ENCODE measurements at places on chromosomes 2 and 18.

DNA sequence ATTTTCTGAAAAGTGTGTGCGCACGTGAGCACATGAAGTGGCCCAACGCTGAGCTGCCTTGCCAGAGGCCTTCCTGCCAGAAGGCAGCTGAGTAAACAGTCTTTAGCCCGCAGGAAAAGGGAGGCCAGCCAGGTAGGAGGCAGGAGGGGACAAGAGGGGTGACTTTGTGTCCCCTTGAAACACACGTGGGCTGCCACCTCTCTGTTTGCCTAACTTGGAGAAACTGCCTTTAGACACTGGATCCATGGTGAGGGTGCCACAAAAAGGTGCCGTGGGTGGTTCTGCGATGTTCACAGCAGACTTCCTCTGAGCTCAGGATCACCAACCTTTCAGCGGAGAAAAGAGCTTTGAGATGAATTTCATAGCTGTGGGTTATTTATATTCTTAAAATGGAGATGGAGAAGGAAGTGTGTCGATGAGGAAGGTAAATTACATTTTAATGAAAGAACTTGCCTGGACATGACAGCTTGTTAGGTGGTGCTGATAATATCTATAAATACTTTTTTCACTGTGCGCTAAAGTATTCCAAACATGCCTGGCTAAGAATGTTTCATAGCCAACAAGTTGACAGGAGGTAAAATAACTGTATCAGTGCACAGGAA is 36.6 kb upstream of the ASB1 start:
- no peak for DNase-seq

GRCh38 chr2:62014102-62014501 is 108.6 kb downstream of the COMMD1 start:
- DNase-seq, result no peak

DNA sequence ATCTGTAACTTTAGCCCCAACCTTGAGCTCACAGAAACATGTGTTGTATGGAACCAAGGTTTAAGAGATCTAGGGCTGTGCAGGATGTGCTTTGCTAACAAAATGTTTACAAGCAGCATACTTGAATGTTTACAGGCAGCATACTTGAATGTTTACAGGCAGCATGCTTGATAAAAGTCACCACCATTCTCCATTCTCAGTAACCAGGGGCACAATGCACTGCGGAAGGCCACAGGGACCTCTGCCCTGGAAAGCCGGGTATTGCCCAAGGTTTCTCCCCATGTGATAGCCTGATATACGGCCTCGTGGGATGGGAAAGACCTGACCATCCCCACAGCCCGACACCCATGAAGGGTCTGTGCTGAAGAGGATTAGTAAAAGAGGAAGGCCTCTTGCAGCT is 52.4 kb downstream of the LONRF2 start:
- no peak for DNase-seq

DNA sequence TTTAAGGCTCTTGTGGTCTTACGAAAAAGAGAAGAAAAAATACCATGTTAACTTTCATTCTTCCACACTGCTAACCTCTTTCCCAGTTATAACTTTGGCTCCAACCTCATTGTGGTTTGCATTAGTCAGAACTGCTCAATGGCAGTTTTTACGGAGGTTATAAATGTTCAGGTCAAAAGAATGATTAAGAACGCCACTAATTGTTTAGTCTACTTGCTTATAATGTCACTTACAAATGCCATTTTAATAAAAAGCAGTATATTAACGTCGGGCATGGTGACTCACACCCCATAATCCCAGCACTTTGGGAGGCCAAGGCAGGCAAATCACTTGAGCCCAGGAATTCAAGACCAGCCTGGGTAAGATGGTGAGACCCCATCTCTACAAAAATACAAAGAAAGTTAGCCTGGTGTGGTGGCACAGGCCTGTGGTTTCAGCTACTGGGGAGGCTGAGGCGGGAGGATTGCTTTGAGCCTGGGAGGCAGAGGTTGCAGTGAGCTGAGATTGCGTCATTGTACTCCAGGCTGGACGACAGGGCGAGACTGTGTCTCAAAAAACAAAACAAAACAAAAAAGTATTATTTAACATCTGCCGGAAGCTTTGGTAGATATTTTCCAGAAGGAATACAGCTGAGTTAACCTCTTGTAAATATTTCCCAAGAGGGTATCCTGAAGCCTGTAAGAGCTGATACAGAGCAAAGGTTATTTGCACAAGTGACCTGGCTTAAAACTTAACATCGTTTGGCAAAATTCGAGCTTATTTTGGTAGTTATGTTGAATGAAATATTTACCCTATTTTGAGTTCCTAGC is 5.1 kb downstream of the AGPS start:
- DNase-seq, result no peak

DNA sequence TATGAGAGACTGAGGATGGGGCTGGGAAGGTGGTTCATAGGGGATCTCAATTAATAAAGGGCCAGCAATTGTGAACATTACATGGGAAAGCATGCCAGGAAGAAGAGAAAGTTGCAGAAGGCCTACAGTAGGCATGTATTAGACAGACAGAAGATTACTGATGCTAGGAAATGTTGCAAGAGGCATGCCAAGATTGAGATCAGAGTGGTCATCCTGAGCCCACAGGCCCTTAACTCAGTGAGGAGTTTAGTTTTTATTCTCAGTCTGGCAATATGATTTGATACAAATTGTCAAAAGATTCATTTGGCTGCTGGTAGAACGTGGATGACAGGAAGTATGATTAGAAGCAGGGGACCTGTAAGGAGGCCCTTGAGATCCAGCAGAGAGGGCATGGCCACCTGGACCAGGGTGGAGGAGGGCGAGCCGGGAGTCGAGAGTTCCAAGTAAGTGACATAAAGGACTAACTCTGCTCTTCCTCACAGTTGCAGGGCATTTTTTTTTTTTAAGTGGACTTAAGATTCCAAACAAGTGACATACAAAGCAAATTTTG is 54.9 kb downstream of the EPHA4 start:
- no peak for DNase-seq

DNA sequence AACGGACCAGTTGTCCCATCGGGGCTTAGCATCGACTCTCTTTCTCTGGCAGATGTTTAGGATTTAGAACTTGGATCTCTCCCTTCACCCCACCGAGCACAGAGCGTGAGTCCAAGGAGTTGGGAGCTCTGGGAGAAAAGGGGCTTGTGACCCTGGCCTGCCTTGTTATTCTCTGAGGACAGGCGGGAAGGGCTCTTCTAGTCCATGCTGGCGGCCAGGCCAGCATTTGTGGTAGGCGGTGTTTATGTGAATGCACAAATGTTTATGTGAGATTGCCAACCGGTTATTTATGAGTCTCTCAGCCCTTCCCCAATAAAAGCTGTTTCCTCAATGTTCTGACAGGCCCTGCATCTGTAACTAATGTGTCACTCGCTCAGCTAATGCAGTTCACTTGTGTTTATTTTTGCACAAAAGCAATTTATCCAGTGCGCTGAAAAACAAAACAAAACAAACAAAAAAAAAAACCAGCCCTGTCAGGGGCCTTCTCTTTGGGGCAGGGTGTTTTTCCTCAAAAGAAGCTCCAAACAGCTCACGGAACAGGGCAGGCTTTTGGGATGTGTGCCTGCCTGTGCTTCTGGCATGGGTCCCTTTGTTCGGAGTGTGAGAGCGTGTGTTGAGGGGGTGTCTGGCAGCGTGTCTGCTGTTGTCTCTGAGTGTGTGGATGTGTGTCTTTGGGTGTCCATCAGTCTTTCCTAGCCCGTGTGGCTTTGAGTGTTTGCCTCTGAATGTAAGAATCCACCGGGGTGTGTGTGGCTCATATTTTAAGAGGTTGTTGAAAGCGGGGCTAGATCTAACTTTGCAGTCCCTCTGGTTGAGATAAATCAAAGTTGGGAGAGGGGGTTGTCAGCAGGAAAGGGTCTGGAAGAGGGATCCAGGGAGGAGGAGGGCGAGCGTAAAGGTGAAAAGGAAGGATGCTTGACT is 52.8 kb upstream of the HAAO start:
- DNase-seq, result no peak

GRCh38 chr2:123912171-123912570 is 112.9 kb upstream of the CNTNAP5 start:
- no peak for DNase-seq

DNA sequence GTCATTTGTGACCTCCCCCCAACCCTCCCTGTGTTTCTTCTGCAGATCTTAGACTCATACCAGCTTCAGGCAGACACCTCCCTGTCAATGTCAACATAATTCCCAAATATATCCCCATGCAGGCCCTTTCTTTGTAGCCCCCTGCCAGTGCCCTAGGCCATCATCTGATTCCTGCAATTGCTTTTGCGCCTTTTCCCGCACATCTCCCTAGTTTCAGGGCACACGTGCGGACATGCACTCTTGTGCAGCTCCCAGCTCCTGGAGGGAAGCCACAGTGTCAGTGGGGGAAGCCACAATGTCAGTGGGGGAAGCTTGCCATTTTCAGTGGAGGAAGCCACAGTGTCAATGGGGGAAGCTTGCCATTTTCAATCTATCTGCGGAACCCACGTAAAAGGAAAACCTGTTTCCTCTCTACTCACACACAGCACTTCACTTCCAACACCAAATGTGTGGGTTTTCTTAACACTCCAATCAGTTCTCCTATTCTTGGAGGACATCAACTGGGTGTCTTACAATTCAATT is 256.4 kb downstream of the ACKR3 start:
- DNase-seq, result no peak

DNA sequence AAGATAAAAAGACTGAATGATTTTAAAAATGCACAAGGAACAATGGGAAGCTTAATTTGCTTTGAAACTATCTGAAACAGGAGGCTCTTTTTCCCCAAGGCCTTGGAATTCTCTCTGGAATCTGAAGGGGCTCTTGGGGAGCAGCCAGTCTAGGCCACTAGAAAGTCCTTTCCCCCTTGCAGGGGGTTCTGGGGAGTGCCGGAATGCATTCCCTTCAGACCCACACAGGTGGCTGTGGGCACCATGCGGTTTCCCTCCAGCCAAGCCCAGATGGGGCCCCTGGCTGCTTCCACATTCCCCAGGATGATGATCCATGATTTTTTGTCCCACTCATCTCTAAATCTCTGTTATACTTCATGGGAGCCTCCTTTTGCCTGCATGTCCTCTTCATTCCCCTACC is 10.7 kb downstream of the GPR45 start:
- DNase-seq, result no peak
